ENCODE measurements at places on chromosomes 7 and 10.

DNA sequence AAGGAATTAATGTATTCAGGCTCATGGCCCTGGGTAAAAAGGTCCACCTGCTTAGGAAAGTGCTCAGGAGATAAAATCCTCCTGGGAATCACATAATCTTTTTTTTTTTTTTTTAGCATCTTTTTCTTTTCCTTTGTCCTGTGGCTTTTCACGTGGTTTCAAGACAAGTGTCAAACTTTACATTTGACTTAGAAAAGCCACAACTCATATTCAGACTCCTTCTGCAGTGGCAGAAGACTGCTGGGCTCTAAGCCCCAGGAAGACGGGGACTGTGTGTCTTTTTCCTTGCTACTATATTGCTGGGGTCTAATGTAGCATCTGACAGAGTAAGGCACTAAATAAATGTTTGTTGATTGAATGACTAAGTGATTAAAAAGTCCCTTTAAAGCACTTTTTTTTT, 127.5 kb upstream of the ANKRD1 start:
- no peak for DNase-seq

- no peak for DNase-seq
These were observed 4.4 kb upstream of the RAPGEF5 start for GRCh38 chr7:22361320-22361719.

GRCh38 chr10:93493162-93493561, 3.2 kb upstream of the CEP55 start:
- no peak for DNase-seq

DNA sequence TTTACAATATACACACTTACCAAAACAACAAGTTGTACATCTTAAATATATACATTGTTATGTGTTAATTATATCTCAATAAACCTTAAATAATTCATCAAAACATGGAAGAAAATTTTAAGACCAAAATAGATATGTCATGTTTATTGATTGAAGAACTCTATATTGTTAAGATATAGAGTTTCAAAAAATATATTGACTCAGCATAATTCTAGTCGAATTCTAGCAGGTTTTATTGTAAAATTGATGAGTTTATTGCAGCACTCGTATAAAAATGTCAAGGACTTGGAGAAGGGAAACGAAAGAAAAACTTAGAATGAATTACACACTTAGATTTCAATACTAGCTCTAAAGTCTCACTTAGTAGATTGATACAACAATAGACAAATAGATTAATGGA, 575.4 kb upstream of the SORCS1 start:
- no peak for DNase-seq

DNA sequence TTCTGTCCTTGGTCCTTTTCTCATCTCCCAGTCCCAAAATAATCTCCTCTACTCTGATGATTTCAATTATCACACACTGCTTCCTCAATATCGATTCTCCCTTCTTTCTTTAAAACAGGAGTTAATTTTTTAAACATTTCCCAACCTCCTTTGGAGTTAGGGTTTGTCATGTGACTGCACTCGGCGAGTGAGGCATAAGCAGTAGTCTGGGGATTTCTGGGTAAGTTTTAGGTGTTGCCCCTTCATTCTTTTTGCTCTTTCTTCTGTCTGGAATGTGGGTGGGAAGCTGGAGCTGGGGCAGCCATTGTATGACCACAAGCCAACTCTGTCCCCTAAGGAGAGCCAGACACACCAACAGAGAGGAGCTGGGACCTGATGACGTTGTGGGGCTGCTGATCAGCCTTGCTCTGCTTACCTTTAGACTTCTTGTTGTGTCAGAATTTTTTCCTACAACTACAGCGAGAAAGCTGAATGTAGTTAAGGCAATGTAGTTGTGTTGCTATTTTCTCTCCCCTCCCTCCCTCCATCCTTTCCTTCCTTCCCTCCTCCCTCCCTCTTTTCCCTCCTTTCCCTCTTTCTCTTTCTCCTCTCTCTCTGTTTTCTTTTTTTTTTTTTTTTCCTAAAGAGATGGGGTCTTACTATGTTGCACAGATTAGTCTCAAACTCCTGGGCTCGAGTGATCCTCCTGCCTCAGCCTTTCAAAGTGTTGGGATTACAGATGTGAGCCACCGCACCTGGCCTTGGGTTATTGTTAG, 6.5 kb upstream of the TSPAN14 start:
- DNase-seq, result no peak

GRCh38 chr10:46305986-46306385, 19.2 kb downstream of the ANTXRL start:
- no peak for DNase-seq

DNA sequence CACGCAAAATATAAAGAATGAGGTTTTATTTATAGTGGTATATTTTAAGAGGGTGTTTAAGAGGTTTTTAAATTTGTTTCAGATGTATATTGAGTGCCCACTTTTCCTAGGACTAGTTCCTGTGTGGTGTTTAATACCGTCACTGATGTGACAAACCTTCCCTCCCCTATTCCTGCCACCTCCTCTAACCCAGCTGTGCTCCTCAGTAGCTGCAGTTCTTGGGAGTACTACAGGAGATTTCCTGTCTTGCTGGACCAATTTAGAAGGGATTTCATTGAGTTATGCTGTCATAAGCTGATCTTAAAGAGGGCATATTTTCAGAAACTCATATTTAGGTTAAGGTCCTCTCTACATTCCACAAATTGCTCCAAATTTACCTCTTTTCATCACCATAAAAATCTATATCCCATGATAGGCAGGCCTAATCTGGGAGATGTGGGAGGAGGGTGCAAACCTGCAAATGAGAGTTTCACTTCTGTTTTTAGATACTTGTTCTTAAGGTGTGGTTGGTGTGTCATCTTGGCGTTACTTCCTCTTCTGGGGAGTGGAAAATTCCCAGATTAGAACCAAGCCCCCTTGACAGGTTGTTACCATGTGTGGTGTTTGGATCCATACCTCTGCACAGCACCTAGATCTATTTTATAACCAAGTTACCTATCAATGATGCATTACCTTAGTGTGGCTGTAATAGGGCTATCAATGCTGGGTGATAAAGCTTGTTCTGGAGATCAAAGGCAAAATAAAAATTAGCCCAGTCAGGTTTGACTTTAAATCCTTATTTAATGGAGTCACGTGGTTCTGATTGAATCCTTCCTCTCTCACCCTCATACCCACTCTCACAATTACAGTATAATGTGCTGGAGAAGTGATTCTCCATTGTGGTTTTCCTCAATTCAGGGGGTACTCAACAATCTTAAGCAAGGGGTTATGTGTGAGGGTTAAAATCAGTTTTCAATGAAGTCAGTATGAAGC, 141.1 kb downstream of the CDK14 start:
- DNase-seq, result no peak

DNA sequence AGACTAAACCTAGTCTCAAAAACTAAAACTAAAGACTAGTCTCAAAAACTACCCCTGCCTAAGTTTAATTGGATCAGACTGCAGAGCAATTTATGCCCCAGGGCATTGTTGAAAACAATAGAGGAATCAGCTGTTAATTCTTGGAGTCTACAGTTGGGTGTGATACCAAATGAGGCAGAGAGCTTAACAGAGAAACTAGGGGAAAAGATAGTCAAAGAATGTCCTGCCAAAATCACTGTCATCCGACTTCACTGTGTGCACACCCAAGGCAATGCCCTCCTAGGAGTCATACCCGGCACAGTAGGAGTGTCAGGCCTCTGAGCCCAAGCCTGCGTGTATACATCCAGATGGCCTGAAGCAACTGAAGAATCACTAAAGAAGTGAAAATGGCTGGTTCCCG, 90.5 kb upstream of the TOMM7 start:
- no peak for DNase-seq

DNA sequence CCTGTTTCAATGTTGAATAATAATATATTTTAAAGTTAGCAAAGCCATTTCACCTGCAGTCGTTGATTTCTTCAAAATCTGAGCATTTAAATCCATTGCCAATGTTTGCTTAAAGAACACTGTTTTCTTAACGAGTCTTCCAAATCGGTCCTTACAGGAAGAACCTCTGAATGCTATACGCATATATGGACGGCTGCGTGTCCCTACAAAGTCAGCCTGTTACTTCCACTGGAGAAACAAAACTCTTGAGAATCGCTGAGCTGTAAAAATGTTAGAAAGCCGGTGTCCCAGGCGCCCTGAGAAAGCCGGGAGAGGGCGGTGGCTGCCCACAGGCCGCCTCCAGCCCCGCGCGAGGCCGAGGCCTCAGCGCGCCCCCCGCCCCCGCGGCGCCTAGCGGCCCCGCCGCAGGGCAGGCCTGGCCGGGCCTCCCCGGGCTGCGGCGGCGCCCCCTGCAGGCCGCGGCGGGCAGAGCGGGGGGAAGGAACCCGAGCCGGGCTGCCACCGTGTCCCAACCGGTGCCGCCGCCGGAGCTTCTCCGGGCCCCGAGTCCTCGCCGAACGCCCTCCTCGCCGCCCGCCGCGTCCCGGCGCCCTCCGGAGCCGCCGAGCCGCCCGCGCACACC, at the start of gene FHIP2A:
TSS of gene FHIP2A (plus strand) at position 488 of the 622 bp plus-strand sequence. CDS start 299 bp downstream, outside the sequence.
- DNase-seq, result peak; percentile 75

DNA sequence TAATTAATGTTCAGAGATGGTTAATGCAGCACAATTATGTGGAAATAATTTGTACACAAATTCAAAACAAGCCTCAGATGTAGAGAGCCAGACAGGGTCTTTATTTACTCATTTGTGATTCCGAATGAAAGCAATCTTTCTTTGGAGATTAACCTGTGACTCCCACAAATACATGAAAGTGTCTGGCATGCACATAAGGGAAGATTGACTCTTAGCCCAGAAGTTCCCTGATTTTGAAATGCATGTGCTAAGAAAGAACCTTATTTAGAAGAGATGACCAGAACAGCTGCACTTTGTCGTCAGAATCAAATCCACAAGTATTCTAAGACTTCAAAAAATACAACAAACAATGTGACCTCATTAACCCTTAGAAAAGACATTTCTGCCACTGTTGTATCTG, 45.1 kb downstream of the RNLS start:
- no peak for DNase-seq

GRCh38 chr10:132786884-132787494, 1.0 kb upstream of the NKX6-2 start:
- no peak for DNase-seq

DNA sequence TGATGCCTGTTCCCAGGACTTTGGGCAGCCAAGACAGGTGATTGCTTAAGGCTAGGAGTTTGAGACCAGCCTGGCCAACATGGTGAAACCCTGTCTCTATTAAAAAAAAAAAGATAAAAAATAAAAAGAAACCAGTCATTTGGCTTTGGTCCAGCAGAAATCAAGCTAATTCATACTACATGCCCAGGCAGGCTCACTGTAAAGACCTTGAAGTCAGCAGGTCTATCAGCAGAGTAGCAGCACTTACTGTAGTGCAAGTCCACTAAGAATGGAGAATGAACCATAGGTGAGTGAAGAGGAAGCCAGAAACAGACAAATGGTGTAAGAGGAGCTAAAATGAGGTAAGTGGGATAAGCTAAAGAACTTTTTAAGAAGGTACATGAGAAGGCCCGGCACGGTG, 24.7 kb downstream of the PSPH start:
- DNase-seq, result no peak

GRCh38 chr10:116783011-116783655, 40.8 kb upstream of the HSPA12A start:
- no peak for DNase-seq

- no peak for DNase-seq
These were observed 88.4 kb downstream of the SH3PXD2A start for GRCh38 chr10:103766751-103767505.

DNA sequence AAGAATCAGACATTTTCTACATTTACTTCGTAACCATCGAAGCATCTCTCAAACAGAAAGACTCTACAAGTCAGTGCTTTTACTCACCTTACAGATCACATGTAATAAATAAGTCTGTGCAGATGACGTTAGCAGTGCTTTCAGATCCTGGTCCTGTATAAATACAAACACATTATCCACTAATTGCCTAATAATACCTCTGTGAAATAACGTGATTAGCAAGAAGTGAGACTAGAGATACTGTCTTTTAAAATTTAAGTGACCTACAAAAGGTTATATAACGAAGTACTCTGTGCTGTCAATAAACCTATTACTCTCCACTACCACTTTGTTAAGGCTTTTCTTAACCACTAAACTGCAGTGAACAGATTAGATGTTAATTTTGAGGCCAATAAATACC, 246.9 kb downstream of the NSUN6 start:
- no peak for DNase-seq

GRCh38 chr7:112481833-112482670, 1.3 kb downstream of the LSMEM1 start:
- no peak for DNase-seq

GRCh38 chr10:21533467-21534279, at the start of gene MLLT10:
MLLT10 (plus strand) TSS chr10:21534232; CDS start chr10:21534645, 413 bp downstream.
- DNase-seq, result peak; percentile 85

- no peak for DNase-seq
These were observed 207.2 kb upstream of the DKK1 start for GRCh38 chr10:52106899-52107298.

DNA sequence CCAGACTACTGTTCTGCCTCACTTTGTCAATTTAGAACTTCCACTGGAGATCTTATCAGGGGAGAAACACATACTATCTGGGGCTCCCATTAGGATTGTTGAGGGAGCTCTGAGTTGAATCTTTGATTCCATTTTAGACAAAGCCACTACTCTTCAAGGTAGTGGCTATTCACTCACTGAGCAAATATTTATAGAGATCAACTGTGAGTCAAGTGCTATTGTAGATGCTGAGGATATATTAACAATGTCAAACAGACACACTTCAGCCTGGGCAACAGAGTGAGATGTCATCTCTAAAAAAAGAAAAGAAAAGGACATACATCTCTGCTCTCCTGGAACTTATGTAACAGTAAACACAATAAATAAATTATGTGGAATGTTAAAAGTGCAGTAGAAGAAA, 315.3 kb downstream of the PTEN start:
- no peak for DNase-seq

- DNase-seq, result no peak
These were observed 140.0 kb upstream of the PHYHIPL start for GRCh38 chr10:59036311-59037017.

DNA sequence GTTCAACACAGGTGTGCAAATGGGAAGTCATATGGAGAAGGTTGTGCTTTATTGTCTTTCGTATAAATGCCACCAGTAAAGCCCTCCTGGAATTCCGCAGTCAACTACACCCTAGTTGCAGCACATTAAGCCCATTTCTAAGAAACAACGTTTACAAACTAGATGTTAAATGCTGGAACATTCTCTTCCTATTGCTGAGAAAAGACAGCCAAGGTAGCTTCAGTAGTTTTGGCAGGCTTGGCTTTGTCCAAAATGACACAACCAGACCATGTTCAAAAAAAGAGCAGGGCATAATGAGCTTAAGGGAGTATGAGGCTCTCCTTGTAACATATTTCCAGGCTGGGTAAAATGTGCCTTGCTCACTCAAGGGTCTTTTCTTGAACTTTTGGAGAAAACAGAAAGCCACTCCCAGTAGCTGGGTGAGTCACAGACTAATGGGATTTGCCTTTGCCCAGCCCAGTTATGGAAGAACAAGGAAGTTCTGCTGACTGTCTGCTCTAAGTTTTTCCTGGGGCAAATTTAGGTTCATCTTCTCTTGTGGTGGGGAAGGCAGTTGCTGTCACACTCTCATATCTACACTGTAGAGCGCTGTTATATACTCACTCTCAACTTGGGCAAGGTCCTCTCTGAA, 238.7 kb downstream of the PLXNA4 start:
- no peak for DNase-seq

- DNase-seq, result no peak
These were observed 4.4 kb upstream of the BET1 start for GRCh38 chr7:94008537-94008936.
